Activated CD4-positive, alpha-beta T cell treated with anti-CD3 and anti-CD28 coated beads, Interleukin-2, amount 10 ng/mL, durations not matched to agents 7 days and 5 days (primary cell): ENCODE measurements at places on chromosomes 4 and X. TPM values are rescaled to one million over a fixed set of nuclear protein-coding genes. Genes with fewer than 3 reads are reported as not detected.

DNA sequence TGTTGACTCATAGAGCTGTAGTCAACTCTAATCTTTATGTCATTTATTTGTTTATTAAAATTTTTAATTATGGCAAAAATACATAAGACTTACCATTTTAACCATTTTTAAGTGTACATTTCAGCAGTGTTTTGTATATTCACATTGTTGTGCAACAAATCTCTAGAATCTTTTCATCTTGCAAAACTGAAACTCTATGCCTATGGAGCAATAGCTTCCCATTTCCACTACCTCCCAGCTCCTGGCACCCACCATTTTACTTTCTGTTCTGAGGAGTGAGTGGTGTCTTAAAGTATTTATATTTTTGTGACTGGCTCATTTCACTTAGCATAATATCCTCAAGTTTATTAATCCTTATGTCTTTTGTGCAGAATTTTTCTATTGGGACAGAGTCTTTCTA is 181.0 kb downstream of the GPAT3 start:
- H3K4me1 ChIP-seq = no peaks in the 10 kb centered on the region
- no peak for DNase-seq
- no peak overlapping the region for H3K27ac ChIP-seq

HS6ST2 gene
- not detected for total RNA-seq

- H3K27me3 ChIP-seq = no peaks in the 10 kb centered on the region
- peaks cover 19% of the 10 kb centered on the region for H3K36me3 ChIP-seq
- H3K4me1 ChIP-seq = peaks cover 39% of the 10 kb centered on the region
- peak overlapping the region; percentile 95 for H3K27ac ChIP-seq
Measured at GRCh38 chrX:47191331-47191730, 2.3 kb upstream of the UBA1 start.

DNA sequence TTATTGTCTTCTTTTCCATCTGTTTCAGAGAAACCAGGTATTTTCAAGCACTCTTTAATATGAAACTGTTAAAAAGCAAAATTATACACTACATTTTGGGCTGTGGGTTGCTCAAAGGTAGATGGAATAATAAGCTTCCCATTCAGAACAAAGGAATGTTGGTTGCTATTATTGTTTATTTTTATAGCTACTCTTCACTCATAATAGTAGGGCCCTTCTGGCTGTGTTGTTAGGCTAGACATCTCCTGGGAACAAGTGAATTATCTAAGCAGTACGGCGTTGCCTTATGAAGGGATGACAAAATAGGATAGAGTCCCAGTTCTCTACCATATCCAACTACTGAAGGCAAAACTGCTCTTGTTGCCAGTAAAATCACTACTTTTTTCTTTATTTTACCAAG is 34.2 kb downstream of the TENM3 start:
- no peak for DNase-seq
- no peaks in the 10 kb centered on the region for H3K4me1 ChIP-seq
- no peaks in the 10 kb centered on the region for H3K36me3 ChIP-seq
- H3K27ac ChIP-seq = no peak overlapping the region
- no peak overlapping the region for H3K4me3 ChIP-seq
- no peaks in the 10 kb centered on the region for H3K27me3 ChIP-seq

DNA sequence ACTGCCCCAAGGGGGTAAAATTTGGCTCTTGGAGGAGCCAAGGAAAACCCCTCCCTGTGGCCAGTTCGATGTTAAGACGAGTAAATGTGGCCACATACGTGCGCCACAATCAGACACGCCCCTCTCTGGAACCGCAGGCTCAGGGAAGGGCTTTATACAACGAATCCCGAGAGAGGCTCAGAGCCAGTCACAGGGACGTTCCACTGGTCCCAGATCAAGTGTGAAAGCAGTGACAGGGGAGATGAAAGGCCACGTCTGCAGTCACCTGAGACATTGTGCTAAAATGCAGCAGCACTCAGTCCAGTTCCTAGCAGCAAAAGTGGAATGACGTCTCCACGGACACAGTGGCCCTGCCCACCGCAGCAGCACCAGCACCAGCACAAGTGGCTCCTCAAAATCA is 68.0 kb downstream of the ACOX3 start:
- H3K4me1 ChIP-seq = no peaks in the 10 kb centered on the region
- H3K4me3 ChIP-seq = no peak overlapping the region
- H3K27ac ChIP-seq = no peak overlapping the region
- no peaks in the 10 kb centered on the region for H3K27me3 ChIP-seq

DNA sequence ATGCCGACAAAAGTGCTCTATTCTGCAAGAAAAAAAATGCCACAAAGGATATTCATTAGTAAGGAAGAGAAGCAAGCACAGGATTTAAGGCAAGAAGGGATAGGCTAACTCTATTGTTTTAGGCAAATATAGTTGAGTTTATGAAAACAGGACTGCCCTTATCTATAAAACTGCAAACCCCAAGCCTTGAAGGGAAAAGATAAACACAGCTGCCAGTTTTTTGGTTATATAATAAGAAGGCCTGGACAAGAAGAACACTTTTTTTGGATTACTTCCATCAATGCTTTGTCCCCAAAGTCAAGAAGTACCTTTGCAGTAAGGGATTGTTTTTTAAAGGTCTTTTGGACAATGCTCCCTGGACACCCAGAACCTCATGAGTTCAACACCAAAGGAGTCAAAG is 45.4 kb upstream of the WWC2 start:
- H3K36me3 ChIP-seq = no peaks in the 10 kb centered on the region
- no peaks in the 10 kb centered on the region for H3K4me1 ChIP-seq
- no peak overlapping the region for H3K4me3 ChIP-seq
- peaks cover 19% of the 10 kb centered on the region for H3K27me3 ChIP-seq
- H3K27ac ChIP-seq = no peak overlapping the region
- DNase-seq = no peak

- H3K27ac ChIP-seq = no peak overlapping the region
- no peaks in the 10 kb centered on the region for H3K4me1 ChIP-seq
- no peak for DNase-seq
- H3K4me3 ChIP-seq = no peak overlapping the region
Measured at GRCh38 chrX:107226757-107227156, 20.3 kb downstream of the DNAAF6 start.

SULT1B1 gene
- 7.1 TPM for total RNA-seq

DNA sequence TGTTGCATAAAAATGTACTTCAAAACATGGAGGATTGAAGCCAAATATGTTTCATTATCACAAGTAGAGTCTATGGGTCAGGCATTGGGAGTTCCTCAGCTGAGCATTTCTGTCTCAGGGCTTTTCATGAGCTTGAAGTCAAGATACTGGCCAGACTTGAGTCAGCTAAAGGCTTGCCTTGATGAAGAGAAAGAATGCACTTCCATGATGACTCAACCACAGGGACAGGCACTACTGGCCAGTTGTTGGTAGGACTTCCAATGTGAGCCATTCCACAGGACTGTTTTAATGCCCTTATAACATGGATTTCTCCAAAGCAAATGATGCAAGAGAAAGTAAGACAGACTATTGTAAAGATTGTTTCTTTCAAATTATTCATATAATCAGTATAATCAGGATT is 895.6 kb downstream of the RAB28 start:
- H3K4me1 ChIP-seq = no peaks in the 10 kb centered on the region
- DNase-seq = no peak
- no peak overlapping the region for H3K27ac ChIP-seq
- H3K36me3 ChIP-seq = no peaks in the 10 kb centered on the region

UNC5C gene
- total RNA-seq = not detected

P2RY10 gene
- 46.4 TPM for total RNA-seq

- H3K27ac ChIP-seq = no peak overlapping the region
- H3K4me3 ChIP-seq = no peak overlapping the region
- no peaks in the 10 kb centered on the region for H3K27me3 ChIP-seq
- no peak for DNase-seq
Measured at GRCh38 chr4:112142182-112142581, 3.1 kb upstream of the FAM241A start.

IDH3G gene
- total RNA-seq = 60.1 TPM

DNA sequence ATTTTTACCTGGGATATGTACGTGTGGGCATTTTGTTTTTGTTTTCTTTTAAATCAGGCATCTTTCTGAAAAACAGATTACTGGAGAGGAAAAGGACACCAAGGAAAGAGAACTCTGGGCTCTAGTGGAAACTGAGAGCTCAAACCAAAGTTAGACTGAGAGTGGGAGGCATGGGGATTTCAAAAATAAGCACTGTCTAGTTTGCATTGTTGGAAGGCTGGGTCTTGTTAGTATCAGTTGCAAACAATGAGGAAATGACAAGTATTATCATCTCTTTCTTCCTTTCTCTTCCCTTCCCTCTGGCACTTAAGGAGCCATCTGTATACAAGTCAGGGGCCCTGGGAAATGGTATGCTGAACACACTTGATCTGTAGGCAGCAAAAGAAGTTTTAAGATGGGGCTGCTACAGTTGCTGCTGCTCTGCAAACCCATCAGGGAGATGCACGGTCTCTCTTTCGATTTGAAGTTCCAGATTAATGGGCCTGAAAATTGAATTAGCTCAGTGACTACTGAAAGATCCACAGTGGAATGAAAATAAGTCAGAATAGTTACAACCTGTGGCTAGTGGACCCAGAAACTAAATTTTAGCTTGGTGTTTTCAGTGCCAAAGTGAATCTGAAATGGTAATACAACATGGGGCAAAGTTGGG is 48.0 kb upstream of the GRXCR1 start:
- H3K27ac ChIP-seq = no peak overlapping the region
- DNase-seq = no peak
- peaks cover 7% of the 10 kb centered on the region for H3K27me3 ChIP-seq
- no peaks in the 10 kb centered on the region for H3K4me1 ChIP-seq
